Left lung (tissue), 14 donors: ENCODE measurements at places on chromosomes 13 and 19. TPM values are rescaled to one million over a fixed set of nuclear protein-coding genes. Genes with fewer than 3 reads are reported as not detected.
A peak's percentile ranks its signal among the peaks of the same experiment; 100 is the strongest.

SHC2 gene
- polyA plus RNA-seq, result 25.6 TPM

LGALS16 gene
- polyA plus RNA-seq, result not detected

SLITRK5 gene
- polyA plus RNA-seq, result 1.9 TPM

OR10H1 gene
- polyA plus RNA-seq, result 0.11 TPM

APOE gene
- 27.6 TPM for polyA plus RNA-seq

IFI30 gene
- 18.2 TPM for polyA plus RNA-seq

DENND1C gene
- polyA plus RNA-seq, result 21.0 TPM

LGALS7 gene
- polyA plus RNA-seq, result not detected

ZNF497 gene
- polyA plus RNA-seq, result 3.2 TPM

DNA sequence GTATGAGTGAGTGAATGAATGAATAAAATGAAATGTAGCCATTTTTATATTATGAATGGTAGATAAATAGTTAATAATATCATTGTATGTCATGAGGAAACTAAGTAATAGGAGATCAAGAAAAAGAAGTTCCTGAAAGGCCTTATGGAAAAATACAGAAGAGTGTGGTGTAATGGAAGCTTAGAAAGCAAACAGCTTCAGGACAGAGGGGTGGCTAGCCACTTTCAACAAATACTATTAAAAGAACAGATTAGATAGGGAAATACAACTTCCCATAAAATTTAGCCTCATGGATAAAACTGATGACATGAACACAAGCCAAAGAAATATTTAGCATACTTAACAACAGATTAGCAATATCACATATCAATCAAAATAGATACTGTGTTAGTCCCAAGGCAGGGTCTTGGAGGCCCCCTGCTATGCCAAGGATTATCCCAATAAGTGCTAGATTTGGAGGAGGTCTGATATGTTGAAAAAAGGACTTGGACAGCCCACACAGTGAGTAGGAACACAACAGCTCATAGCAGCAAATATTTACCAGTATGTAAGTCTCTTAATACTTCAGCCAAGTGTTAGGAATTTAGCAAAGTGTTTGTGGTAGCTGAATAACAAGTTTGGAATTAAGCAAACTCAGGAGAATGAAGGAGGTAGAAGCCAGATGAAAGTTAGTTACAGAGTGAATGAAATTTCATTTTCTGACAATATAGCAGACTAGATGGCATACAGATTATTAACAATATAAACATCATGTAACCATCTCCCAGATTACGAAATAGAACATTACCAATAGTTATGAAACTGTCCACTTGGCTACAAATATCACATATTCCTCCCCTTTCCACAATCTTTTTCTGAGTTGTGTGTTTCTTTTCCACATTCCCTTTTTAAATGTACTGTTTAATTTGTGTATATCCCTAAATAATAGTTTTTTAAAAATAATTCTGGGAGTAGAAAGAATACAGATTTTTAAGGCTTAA lies 1632.0 kb downstream of the PCDH9 start:
- peak; percentile 76 for DNase-seq

DNA sequence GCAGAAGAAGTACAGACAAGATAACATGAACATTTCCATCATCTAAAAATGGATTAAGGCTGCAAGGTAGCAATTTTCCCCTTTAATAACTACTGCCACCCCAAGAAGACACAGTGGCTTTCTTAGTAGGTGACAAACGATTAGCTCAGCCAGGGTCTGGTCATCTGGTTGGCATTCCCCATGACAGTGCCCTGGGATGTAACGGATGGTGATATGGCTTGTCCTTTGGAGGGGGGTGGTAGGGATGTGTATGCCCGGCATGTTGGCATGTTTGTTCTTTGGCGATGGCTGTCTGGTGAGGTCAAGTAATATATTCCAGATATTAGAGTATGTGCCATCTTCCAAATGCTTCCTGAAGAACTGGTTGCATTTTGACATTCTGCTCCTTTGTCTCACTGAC lies 135.6 kb upstream of the ZNF536 start:
- DNase-seq, result no peak

DNA sequence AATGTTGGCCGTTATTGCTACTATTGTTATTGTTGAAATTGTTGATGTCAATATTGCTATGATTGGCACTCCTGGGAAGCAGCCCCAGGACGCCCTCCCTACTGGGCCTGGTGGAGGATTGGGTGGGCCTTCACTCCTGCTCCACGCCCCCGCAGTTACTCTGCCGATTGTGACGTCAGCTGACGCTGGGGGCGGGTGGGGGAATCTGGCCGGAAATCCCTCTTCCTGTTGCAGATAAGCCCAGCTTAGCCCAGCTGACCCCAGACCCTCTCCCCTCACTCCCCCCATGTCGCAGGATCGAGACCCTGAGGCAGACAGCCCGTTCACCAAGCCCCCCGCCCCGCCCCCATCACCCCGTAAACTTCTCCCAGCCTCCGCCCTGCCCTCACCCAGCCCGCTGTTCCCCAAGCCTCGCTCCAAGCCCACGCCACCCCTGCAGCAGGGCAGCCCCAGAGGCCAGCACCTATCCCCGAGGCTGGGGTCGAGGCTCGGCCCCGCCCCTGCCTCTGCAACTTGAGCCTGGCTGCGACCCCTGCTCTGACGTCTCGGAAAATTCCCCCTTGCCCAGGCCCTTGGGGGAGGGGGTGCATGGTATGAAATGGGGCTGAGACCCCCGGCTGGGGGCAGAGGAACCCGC lies at the start of gene ETV2:
Gene ETV2 (plus strand): TSS at position 231 of the 637 bp plus-strand sequence. CDS start 716 bp downstream, outside the sequence.
- DNase-seq, result no peak

- DNase-seq, result no peak
Observed at GRCh38 chr13:31670831-31671617, 68.3 kb upstream of the RXFP2 start.

- DNase-seq, result no peak
Observed at GRCh38 chr19:33133438-33134031, 1.6 kb downstream of the WDR88 start.

GRCh38 chr13:39364947-39365468 lies 238.0 kb downstream of the LHFPL6 start:
- no peak for DNase-seq

- DNase-seq, result no peak
Observed at GRCh38 chr13:20017365-20017711, 58.8 kb downstream of the ZMYM2 start.

- no peak for DNase-seq
Observed at GRCh38 chr19:51272183-51272810, 21.4 kb downstream of the SIGLECL1 start.

GRCh38 chr19:8635422-8635821 lies 5.0 kb downstream of the NFILZ start:
- no peak for DNase-seq

- no peak for DNase-seq
Observed at GRCh38 chr13:94860981-94861407, 148.6 kb upstream of the SOX21 start.
